ENCODE measurements at places on chromosomes 11 and 22. TPM values are rescaled to one million over a fixed set of nuclear protein-coding genes. Genes with fewer than 3 reads are reported as not detected.

GRCh38 chr11:69539416-69540117 is 58.1 kb downstream of the LINC01488 start:
- peak; percentile 58 for DNase-seq

DNA sequence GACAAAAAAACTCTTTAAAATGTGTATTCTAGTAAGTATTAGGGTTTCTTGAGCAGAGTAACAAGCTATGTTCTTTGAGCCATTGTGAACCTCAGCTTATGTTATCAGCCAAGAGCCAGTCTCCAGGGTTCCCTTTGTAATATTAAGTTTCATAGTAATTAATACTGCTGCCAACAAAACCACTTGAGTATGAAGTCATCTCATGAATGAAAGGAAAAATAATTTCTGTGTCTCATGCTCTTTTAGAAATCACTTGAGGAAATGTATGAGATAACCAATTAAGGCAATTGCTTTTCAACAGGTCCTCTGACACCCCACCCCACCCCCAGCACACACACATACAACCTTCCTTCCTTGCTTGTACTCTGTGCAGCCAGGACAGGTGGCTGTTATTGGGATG is 59.9 kb downstream of the BBOX1 start:
- no peak for DNase-seq

DNA sequence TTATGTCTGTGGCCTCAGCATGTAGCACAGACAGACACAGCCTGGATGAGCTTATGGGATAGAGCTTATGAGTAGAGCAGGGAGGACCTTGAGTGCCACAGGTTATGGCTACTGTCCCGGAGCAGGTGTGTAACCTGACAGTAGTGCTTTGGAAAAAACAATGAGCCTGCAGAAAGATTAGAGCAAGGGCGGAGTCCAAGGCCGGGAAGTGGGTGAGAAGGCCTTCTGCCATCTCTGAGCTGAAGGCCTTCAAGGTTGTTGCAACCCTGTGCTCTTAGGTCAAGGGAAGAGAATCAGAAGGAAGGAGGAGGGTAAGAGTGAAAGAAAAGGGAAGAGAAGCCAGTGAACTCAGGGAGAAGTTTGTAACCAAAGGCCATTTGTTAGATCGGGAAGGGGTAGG is 3.9 kb upstream of the TAGLN start:
- DNase-seq: no peak

DNA sequence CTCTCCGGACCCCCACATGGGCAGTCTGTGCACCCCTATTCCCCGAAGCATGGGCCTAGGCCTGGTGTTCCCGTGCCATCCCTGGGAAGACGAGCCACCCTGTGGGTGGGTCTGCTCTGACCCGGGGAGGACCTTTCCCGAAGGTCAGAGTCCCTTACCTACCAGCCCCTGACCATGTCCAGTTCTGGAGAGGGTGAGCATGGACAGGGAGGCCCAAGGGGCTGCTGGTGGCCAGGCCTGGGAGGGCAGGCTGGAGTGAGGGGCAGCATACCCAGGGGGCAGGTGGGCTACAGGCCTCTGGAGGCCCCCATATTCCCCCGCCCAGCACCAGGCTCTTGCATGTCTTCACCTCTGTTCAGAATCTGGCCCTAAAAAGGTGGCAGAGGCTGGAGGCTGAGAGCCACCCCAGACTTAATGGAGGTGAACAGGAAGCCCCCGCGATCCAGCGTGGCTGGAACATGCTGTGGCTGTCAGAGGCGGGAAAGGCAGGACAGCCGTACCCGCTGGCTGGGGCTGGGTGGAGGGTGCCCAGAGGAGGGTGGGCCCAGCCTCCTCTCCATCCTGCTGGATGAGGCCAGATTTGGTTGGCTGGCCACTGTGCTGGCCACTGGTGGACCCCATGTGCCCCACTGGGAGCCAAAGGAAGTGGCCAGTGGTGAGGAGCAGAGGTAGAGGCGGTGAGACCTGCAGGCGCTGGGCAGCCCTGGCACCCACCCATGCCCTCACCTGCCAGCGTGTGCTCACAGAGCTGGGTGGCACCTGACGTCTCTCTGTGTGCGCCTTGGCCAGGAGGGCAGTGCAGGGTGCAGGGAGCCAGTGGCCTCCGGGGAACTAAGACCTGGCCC is 11.2 kb upstream of the SYT8 start:
- no peak for DNase-seq

GRCh38 chr22:44181912-44182587 is 1.3 kb downstream of the PARVG start:
- no peak for DNase-seq

GRCh38 chr11:19987331-19987801 is 172.9 kb downstream of the DBX1 start:
- DNase-seq: no peak

DNA sequence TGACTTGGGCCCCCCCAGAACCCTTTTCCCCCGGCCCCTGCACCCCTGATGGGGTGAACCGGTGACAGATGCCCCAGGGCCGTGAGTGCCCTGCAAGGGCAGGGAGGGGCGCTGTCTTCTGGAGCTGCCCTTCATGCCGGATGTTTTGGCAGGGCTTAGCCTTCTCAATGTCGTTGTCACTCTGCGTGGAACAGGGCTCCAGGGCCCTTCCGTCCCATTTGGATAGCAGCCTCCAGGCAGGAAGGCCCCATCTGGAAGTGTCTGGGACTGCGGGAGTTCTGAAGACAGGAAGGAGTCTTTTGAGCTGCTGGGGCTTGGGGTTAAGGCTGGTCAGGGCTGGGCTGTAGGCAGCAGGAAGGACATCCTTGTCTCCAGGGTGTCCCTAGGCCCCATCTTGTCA is 4.6 kb downstream of the FRMD8 start:
- no peak for DNase-seq

DNA sequence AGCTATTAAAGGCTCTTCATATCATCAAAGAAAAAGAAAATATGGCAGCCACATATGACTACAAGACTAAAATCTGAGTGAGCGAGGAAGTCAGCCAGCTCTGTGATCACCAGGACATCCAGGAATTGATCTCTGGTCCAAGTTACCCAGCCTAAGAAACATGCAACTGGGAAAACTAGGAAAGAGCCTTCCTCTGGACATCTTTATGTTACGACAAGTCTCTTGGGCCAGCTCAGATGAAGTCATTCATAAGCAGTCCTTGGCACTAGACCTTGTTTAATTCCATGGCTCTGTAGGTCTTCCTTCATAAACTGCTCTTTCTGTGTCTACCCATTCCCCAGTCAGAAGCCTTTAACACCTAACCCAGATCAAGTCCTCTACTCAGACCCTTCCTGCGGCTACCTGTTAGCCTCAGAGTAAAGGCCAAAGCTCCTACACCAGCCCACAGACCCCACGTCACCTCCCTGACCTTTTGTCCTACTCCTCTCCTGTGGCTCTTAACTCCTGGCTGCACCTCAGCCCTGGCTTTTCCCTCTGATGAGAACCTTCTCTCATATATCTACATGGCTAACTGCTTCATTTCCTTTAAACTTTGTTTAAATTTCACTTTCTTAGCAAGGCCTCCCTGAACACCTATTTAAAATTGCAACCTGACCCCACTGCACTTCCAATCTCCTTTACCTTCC is 134.0 kb downstream of the KIF18A start:
- no peak for DNase-seq

- peak; percentile 67 for DNase-seq
These were observed 6.3 kb upstream of the SMIM35 start for GRCh38 chr11:118092907-118093571.

DNA sequence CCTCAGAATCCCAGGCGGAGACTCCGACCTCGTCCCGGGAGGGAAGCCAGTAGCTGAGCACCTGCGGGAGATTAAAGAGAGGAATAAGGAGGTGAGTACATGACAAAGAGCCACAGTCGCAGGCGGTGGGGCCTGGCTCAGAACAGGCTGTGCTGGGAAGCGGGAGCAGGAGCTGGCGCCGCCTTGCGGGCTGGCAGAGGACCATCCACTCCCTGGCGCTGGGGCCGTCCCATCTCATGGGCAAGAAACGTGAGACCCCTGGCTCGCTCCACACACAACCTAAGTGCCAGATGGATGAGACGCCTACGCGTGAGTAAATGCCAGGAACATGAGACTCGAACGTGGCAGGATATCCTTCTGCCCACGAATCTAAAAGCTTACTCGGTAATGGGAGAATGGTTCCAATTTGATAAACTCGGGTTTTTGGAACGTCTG is 6.3 kb downstream of the CEND1 start:
- no peak for DNase-seq

GRCh38 chr11:3073029-3073435 is 15.8 kb upstream of the CARS1 start:
- no peak for DNase-seq

GRCh38 chr22:45817745-45818423 is 146.2 kb downstream of the ATXN10 start:
- no peak for DNase-seq

MAJIN gene
- not detected for total RNA-seq

RAG1 gene
- total RNA-seq: 1.1 TPM

SLC43A3 gene
- total RNA-seq: 27.2 TPM

TUBA8 gene
- 2.6 TPM for total RNA-seq

C1QTNF5 gene
- 14.6 TPM for total RNA-seq

Data from ureter (tissue), 1 donor.